Glutamatergic neuron (in vitro differentiated cells): ENCODE measurements at places on chromosomes 1 and 21. TPM values are rescaled to one million over a fixed set of nuclear protein-coding genes. Genes with fewer than 3 reads are reported as not detected.

The MSTO1 gene
- 55.7 TPM for total RNA-seq

The APOBEC4 gene
- not detected for total RNA-seq

The ATP6V1G3 gene
- not detected for total RNA-seq

The ATP13A2 gene
- 65.0 TPM for total RNA-seq

DNA sequence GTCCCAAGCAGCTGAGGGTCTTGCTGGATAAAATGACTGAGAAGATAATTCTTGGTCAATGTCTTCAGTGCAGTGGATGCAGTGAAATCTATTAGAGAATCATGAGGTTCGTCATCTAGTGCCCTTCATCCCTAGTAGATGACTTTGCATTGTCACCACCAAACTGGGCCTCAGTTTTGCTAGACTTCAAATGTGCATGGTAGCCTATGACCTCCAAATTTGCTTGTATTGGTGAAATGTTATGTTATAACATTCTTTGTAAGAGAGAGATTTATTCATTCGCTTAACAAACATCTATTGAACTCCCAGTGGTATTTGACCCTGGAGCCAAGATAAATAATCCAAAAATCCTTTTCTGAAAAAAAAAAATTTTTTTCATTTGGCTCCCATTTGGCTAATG, 183.8 kb downstream of the LMX1A start:
- no peak overlapping the region for H3K27ac ChIP-seq
- peaks cover 4% of the 10 kb centered on the region for H3K4me1 ChIP-seq
- no peaks in the 10 kb centered on the region for H3K36me3 ChIP-seq
- H3K4me3 ChIP-seq, result no peak overlapping the region
- no peaks in the 10 kb centered on the region for H3K27me3 ChIP-seq

DNA sequence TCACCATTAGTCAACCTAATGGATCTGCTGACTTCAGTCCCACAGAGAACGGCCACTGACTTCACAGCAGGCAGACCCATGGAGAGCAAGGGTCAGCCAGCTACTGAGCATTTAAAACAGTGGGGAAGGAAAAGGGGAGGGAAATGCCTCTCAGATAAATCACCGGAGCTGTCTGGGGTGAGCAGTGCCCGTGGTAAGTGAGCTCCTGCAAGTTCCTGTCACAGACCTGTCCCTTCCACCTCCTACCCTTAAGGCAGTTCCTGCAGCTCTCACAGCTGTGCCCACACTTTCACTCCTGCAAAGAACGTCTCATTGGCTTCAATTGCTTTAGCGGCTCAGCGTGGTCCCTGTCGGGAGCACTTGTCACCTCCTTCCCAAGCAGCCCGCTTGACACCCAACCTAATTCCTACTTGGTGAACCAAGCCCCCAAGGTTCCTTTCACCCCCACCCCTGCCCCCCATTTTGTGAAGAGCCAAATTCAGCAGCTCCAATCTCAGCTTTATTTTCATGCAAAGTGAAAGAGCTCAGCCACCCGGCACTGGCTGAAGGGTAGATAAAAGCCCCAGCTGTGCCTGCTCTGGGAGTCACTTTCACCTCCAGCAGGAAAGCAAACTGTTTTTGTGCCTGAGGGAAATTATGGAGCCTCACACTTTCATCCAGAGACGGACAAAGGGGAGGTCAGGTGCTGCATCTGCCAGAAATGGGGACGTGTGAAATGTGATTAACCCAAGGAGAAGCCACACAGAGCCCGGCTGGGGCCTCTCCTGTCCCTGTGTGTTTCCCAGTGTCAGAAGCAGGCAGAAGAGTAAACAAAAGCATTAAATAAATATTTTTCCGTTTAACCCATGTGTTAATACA, 306.2 kb downstream of the TTLL7 start:
- H3K27me3 ChIP-seq, result peaks cover 4% of the 10 kb centered on the region
- H3K27ac ChIP-seq, result peak overlapping the region; percentile 97
- H3K4me3 ChIP-seq, result peak overlapping the region; percentile 77
- DNase-seq, result peak; percentile 51
- H3K4me1 ChIP-seq, result peaks cover 51% of the 10 kb centered on the region

GRCh38 chr1:3116150-3116510, 47.1 kb downstream of the PRDM16 start:
- no peak overlapping the region for H3K27ac ChIP-seq
- H3K27me3 ChIP-seq, result peaks cover 7% of the 10 kb centered on the region
- H3K4me1 ChIP-seq, result peaks cover 3% of the 10 kb centered on the region
- H3K36me3 ChIP-seq, result no peaks in the 10 kb centered on the region
- no peak for DNase-seq
- no peak overlapping the region for H3K4me3 ChIP-seq

GRCh38 chr1:199815947-199816346, 211.6 kb upstream of the NR5A2 start:
- no peaks in the 10 kb centered on the region for H3K4me1 ChIP-seq
- DNase-seq, result no peak
